ENCODE measurements at places on chromosomes 7 and 10.
A peak's percentile ranks its signal among the peaks of the same experiment; 100 is the strongest.

- DNase-seq = no peak
These were observed 178.7 kb upstream of the PRSS58 start for GRCh38 chr7:142436601-142437000.

- DNase-seq = no peak
These were observed 69.5 kb upstream of the ZNF438 start for GRCh38 chr10:31101123-31101522.

- no peak for DNase-seq
These were observed 48.0 kb downstream of the GPAM start for GRCh38 chr10:112135604-112136003.

- DNase-seq = no peak
These were observed 454.9 kb downstream of the DNAJB6 start for GRCh38 chr7:157791666-157792065.

DNA sequence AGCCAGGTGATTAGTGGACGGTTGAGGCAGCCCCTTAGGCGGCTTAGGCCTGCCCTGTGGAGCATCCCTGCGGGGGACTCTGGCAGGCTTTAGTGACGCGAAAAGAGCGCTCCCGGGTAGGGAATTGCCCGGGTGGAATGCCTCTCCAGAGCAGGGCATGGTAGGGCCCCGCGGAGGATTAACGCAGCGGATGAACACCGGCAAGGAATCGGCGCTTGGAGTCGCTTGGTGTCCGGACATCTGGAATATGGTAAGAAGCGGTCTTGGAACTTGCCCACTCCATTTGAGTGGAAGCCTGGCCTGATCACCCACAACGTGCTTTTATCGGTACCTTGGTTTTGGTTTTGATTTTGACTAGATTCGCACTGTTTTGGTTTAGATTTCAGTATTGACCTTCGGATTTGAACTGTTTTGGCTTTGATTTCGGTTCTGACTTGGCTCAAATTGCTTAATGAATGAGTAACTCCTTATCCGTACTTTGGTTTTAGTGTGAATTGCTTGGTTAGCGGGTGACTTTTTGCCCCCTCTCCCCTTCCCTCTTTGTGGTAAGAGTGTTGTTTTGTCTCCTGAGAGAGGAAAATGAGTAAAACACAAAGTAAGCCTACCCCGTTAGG is 24.2 kb upstream of the CHST3 start:
- no peak for DNase-seq

- DNase-seq = no peak
These were observed 46.9 kb downstream of the ZNF518A start for GRCh38 chr10:96176985-96177384.

DNA sequence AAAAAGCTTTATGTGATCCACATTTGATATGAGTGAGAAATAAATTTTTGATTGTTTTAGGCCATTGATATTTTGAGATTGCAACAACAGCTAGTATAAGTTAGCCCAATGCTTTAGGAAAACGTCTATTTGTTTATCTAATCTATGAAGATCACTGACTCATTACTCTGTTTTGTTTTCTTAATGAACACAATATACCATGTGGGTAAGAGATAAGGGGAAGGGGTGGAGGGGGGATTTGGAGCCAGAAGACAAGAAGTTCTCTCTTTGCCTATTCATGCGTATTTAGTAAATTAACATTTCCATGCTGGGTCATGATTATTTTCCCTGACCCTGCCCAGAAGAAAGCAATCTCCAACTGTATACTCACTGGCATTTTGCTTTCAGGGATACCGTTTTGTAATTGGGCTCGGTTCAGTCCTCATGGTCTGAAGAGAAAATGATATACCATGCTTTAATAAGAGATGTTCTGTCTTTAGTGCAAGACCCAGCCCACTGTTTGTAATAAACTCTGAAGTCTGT is 359.5 kb upstream of the NPSR1 start:
- DNase-seq = no peak

DNA sequence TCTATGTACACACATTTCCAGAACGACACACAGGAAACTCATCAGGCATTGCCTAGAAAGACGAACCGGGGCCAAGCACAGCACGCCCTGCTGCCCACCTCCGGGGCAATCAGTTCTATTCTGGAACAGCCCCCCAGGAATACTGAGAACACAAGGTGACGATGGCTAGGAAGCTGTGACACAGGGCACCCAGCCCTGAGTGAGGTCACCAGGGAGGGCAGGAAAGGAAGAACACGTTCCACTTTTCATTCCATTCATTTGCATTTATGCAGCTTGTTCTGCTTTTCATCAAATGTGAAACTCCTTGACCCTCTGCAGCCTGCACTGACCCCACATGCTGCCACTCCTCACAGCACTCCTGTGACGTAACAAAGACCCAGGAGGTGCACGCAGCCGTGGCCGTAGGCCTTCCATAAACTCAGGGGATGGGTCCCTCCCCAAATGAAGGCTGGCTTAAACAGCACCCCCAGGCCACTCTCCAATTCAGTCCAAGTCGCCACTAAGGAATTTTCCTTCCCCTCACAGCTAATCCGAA is 28.9 kb downstream of the MAD1L1 start:
- no peak for DNase-seq

DNA sequence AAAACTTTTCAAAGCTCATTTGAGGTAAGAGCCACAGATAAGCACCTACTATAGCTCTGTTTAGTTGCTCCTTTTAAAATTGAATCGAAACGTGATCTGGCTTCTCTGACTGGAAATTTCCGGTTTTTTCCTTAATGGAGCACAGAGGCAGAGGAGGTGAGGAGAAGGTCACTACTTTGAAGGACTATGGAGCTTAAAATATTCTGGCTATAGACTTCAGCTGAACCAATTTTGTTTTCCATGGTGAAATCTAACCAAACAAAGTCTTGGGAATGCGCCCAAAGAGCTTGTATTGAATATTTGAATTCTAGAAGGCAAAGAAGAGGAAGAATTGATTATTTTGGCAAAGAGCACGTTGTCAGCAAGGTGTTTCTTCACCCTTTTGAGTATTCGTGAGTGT is 711.1 kb downstream of the SUGCT start:
- DNase-seq = no peak

- DNase-seq = no peak
These were observed 296.7 kb upstream of the GNAI1 start for GRCh38 chr7:79837915-79838314.

- no peak for DNase-seq
These were observed 47.5 kb upstream of the ANTXRL start for GRCh38 chr10:46239247-46239646.

DNA sequence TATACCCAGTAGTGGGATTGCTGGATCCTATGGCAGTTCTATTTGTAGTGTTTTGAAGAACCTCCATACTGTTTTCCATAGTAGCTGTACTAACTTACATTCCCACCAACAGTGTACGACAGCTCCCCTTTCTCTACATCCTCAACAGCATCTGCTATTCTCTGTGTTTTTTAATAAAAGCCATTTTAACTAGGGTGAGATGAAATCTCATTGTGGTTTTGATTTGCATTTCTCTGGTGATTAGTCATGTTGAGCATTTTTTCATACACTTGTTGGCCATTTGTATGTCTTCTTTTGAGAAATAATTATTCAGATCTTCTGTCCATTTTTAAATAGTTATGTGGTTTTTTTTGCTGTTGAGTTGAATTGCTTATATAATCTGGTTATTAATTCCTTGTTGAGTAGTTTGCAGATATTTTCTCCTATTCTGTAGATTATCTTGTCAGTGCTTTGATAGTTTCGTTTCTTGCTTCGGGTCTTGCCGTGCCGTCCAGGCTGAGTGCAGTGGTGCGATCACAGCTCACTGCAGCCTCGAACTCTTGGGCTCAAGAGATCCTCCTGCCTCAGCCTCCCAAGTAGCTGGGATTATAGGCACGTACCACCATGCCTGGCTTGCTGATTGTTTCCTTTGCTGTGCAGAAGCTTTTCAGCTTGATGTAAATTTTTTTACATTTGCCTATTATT is 12.0 kb downstream of the MTG1 start:
- DNase-seq = no peak

- DNase-seq = no peak
These were observed 173.5 kb downstream of the BMPER start for GRCh38 chr7:34078864-34079263.

GRCh38 chr7:149664666-149665065 is 108.7 kb downstream of the ZNF467 start:
- no peak for DNase-seq

- DNase-seq = no peak
These were observed 79.3 kb upstream of the KMT2E start for GRCh38 chr7:104934665-104935064.

GRCh38 chr7:31014826-31015225 is 37.3 kb upstream of the ADCYAP1R1 start:
- no peak for DNase-seq

- DNase-seq = no peak
These were observed 79.6 kb upstream of the UCN3 start for GRCh38 chr10:5285186-5285585.

DNA sequence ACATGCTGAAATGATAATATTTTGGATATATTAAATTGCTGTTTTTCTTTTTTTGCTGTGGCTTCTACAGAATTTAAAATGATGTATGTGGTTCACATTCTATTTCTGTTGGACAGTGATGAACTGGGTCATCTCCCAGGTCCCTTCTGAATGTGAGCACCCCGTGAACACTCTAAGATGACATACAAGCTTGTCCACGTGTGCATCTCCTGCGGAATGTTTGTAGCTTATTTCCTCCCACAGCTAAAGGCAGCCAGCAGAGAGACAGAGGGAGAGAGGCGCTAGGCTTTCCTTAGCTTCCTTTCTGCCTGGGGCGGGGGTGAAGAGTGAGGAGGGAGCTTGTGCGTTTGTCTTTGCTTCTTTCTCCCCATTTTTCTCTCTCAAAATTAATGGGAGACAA is 219.1 kb downstream of the EMX2 start:
- DNase-seq = no peak

DNA sequence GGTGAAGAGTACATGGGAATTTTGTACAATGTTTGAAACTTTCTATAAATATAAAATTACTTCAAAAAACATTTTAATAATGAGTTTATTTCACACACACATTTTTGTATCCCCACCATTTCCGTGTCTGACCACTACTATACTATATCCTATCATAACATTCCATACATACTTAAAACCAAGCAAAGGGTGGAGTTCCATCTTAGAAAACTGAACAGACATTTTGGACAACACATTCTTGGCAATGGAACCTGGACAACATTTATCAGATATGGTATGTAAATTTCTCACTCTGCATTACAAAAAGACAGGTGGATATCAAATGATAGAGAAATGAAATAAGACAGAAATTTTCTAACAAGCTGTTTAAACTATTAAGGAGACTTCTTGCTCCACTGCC is 168.9 kb downstream of the TWIST1 start:
- no peak for DNase-seq

GRCh38 chr10:111034598-111035310 is 42.1 kb upstream of the ADRA2A start:
- no peak for DNase-seq

DNA sequence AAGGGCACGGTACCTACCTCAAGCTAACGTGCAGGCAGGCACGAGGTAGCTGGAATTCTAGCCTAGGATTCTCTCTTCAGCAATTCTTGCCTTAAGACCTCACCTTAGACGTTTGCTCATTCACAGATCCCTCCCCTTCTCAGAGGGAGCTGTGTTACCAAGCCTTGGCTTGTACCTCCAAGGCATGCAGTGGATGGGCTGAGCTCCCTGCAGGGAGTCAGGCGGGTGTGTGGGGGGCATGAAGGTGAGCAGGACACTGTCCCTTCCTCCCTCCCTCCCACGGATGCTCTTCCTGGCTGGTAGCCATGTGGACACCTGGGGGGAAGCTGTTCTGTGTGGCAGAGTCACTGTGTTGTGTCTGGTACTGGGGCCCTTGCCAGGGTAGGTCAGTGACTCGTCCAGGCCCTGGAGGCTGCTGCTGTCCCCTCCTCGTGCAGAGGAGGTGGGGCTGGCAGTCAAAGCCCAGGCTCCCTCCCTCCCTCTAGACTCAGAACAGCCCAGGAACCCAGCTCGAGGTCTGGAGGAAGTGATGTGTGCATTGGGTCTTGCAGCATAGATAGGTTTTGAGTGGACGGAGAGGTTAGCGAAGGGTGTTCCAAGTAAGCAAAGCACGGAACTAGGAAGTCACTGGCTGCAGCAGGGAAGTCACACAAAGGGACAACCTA is 222.2 kb upstream of the SH2B2 start:
- no peak for DNase-seq

- no peak for DNase-seq
These were observed 33.4 kb upstream of the PLPP4 start for GRCh38 chr10:120423431-120424197.

- DNase-seq = no peak
These were observed 148.7 kb downstream of the C7orf25 start for GRCh38 chr7:42763137-42763551.

DNA sequence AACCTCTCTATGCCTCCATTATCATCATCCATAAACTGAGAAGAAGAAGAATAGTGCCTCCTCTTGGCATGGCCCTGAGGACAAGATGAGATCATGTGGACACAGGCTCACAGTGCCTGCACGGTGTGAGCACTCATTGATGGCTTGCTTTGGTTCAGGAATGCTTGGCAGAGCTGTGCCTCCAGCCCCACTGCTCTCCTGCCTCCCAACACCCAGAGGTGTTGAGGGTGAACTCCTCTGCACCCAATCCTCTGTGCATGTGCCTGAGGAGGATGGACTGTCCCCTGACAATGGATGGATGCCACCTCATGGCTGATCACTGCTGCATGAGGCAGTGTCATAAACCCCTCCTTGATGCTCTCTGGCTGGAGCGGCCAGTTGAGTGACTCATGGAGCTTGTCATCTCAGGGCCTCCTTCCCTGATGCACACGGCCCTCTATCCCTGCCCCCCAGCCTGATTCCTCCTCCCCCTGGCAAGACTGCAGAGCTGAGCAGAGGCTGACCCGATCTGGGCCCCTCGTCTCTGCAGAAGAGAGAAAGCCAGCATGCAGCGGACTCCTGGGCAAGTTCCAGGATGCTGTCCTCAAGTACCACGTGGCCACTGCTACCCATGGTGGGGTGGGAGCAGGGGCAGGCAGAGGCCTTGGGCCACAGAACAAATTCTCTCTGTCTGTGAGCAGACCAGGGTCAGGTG is 136.3 kb downstream of the KCNMA1 start:
- DNase-seq = peak; percentile 16

DNA sequence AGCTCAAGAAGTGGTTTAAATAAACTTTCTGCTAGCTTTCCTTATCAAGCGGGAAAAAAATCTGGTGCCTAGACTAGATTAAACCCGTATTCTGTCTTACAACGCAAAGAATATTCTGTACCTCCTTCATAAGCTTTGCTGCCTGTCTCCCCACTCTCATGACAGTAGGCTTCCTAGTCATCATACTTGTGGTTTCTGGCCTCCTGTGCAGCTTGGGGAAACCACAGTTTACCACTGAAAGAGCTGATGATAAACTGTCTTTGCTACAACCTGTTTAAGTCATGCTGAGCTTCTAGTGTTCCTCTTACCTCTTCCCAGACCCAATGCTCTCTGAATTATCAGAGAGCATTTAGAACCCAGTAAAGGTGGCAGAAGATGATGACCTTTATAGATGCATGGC is 55.0 kb downstream of the PODXL start:
- no peak for DNase-seq

GRCh38 chr7:122299624-122300210 is 4.8 kb downstream of the FEZF1 start:
- DNase-seq = no peak

- no peak for DNase-seq
These were observed 1.8 kb downstream of the UFSP1 start for GRCh38 chr7:100887516-100888290.

GRCh38 chr7:156006024-156006423 is 193.8 kb upstream of the SHH start:
- no peak for DNase-seq

- DNase-seq = no peak
These were observed 14.3 kb downstream of the TSPAN15 start for GRCh38 chr10:69465457-69466157.
